Brain pericyte (primary cell): ENCODE measurements at places on chromosomes 12 and 14.

GRCh38 chr12:70267550-70267949, 24.3 kb downstream of the CNOT2 start:
- no peak for DNase-seq

DNA sequence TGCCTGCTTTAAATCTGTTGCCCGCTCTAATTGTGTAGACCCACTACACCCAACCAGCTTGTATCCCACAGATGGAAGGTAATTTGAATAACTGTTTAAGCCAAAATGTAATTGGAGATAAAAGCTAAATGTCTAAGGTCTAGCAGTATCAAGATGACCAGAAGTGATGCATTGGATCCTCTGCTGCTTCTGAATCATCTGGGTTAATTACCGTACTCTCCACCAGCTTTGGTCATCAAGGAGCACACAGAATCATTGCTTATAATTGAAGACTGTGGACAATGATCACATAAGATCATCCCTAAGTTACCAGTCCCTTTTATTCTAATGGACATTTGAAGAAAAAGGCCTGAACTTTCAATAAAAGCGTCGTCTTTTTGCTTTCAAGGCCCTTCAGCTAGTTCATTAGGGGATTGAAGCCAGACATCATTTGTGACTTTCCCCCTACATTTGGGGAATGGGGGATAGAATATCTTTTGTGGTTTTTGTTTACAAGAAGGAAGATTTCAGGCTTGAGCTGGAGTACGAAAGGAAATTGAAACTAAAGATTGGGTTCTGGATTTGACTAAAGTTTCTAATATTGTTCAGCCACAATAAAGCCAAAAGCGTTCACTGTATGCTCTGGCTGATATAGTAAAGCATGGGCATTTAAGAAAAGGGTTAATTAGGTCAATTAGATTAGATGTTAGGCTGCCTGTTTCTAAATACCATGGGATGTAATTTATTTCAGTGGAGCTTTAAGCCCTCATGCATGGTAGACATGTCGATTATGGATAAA, 123.2 kb downstream of the CHST11 start:
- no peak for DNase-seq

DNA sequence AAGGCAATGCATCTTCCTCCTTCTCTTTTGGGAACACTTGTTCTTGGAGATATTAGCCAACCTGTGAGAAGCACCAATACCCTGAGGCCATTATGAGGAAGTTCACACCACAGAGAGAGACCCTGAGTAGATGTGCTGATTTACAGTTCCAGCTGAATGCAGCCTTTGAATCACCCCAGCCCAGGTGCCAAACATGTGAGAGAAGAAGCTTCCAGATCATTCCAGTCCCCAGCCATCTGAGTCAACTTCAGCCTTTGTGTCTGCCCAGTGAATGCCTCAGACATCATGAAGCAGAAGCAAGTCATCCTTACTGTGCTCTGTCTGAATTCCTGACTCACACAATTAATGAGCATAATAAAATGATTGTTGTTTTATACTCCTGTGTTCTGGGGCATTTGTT, 25.1 kb downstream of the C12orf42 start:
- DNase-seq = no peak

- no peak for DNase-seq
Observed at GRCh38 chr14:61631045-61631687, 64.1 kb upstream of the HIF1A start.

DNA sequence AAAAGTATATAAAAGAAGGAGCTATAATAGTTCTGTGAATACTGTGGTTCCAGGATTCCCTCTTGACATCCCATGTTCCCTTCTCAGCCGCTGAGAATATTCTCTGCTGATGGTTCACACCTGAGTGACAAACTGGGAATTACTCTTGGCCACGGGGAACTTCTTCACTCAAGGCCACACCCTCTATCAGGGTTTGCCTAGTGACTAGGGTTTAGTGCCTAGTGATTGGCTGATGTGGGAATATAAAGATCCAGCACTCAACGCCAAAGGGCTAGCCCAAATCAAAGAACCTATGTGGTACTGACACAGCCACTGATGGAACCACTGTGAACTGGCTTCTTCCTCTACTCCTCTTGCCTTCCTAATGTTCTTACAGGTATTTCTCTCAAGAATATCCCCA, 248.4 kb downstream of the ASCL1 start:
- DNase-seq = no peak

DNA sequence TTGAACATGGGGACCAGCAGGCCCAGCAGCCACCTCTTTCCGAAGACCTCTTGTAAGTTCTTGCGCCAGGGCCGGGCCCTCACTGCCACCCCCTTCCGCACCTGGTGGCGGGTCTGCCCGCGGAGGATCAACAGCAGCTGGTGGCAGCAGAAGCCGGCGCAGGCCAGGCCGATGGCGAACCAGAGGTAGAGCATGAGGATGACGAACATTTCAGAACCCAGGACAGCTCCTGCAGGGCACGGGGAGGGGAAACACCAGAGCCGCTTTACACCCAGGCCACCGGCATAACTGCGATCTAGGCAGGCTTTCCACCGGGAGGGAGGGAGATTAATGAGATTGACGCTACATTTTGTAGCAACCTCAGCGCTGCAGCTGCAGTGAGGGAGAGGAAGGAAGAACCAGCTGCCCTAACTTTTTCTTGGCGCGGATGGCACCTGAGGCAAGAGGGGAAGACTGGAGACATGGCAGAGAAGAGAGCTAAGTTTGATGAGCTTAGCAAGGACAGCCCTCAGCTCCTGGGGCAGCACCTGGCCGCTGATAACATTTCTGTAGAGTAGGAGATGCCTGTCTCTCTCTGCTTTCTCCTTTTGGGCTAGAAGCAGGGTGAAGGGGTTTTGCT, 7.8 kb downstream of the ZDHHC22 start:
- no peak for DNase-seq

DNA sequence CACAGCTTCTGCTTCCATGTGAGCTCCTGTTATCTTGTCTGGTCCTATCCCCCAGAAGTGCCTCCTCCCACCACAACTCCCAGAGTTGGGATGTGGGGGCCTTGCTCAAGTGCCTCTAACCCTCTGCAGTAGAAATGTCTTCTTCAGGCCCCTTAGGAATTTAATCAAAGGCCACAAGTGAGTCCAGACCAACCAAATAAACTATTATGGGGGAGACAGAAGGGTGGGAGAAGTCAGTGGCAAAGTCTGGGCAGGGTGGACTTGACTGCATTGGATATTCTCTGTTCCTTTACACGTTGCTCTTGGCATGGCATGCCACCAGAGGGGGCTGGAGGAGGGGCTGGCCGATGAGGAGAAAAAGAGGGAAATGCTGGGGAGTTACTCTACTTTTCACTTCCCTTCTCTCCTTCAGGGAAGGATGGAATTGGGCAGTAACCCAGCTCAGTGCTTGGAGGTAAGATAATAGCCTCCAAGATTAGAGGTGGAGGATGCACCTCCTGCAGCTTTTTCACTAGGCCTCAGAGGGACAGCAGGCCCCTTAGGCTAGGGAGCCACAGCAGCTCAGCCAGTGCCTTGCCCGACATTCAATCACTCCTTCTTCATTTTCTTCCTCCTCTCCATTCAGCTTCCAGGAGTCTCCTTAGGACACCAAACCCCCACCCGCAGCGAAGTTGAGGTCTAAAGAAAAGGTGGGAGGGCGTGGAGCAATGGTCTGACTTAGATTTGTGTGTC, 1.2 kb upstream of the AP1G2 start:
- no peak for DNase-seq

- DNase-seq = no peak
Observed at GRCh38 chr12:117101953-117102799, 3.0 kb upstream of the TESC start.

GRCh38 chr14:61099216-61099835, 118.3 kb downstream of the SLC38A6 start:
- DNase-seq = no peak

GRCh38 chr12:27243006-27243405, 1.1 kb upstream of the STK38L start:
- DNase-seq = no peak

DNA sequence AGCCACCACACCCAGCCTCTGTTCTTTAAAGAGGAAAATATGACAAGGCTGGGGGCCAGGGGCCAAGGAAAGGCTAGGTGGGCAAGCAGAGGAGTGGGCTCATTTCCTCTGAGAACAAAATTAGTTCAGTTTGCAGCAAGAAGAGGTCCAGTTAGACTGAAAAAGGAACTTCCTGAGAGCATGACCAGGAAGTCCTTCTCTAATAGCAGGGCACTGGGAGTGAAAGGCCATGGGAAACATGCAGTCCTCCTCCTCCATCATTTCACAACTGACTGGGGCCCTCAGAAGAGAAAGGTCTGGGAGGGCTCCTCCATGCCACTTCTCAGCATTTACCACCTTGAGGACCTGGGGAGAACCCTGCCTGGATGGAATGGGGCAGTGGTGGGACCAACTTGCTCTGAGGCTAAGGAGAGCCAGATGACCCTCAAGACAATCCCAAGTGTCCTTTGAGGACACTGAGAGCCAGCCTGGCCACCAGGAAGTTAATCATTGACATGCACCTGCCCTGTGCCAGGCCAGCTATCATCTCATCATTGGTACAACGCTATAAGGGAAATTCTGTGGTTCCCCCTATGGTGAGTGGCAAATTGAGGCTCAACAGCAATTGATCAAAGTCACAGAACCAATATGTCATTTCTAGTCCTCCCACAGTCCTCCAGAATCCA, 2.0 kb downstream of the AQP2 start:
- DNase-seq = no peak

- no peak for DNase-seq
Observed at GRCh38 chr12:75677522-75677921, 166.1 kb upstream of the KRR1 start.

- no peak for DNase-seq
Observed at GRCh38 chr12:65907513-65907912, 83.2 kb downstream of the HMGA2 start.

DNA sequence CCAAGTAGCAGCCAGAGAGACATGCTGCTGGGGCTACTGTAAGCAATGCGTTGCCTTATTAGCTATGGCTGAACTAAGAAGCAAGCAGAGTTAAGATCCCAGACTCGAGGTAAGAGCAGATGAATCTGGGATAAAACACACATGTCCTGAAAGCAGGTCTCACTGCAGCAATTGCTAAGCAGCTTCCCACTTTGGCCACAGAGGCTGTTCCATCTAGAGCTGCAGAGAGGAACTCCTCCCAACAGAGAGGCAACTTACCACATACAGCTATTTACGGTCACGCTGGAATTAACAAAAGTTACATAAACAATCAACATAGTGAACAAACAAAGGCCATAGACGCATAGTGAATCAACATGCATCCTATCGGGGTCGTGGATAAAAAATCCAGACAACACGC, 90.2 kb downstream of the KSR2 start:
- no peak for DNase-seq

DNA sequence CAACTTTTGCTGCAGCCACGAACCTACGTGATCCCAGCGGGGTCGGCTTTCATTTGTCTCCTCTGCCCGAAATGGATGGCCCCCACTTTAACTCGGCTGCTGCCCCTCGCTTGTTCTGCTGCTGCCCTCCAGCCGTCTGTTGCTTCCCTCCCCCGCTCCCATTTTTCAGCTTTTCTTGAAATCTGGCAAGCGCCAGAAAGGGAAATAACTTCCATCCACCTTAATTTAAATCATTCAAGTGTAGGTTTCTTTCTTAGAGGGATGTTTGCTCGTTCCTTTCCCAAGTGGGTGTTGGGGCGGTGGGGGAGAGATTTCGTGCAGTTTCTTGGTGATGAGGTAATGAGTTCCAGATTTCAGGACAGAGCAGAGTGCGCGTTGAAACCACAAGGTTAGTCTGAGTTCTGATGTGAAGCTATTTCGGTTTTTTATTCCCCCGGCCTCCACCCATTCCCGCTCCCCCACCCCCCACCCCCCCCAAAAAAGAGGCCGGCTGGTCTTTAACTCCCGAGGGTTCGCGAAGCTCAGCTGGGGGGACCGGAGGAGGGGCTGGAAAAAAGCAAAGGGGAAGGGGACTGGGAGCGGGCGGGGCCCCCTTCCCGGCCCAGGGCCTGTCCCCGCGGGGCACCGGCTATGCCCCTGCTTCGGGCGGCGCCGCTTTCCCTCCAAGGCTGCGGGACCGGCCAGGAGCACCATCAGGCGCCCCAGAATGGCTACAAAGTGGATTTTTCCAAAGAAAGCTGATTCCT, 2.2 kb upstream of the ZFP36L1 start:
- peak; percentile 73 for DNase-seq

DNA sequence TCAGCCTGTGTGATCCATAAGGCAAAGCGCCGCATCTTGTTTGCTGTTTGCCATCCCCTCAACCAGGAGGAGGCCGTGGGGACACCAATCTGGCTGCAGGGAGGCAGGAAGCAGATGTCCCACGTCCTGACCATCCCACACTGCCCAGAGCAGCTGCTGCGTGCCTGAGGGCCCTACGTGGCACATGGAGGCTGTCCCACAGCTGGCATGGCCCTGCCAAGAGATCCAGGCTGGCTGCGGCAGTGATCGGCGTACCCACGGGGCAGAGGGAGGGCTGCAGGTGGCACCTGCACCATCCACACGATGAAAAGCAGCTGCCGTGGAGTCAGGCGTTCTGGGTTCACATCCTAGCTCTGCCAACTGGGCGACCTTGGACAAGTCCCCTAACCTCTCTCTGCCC, 42.0 kb downstream of the NCOR2 start:
- DNase-seq = no peak

DNA sequence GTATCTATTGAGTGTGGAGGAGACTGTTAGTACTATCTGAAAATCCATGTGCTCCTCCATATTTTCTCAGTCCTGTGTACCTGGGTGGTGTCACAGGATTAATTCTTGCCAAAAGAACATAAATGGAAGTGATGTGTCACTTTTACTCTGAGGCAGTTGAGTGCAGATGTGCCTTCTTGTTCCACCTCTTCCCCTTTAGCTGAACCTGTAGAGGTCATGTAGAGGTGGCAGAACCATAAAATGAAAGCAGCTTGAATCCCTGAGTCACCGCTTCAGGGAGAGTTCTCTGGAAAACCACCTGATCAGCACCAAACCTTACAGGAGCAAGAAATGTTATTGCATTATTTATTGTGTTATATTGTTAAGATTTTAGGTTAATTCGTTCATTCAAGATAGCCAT, 14.7 kb upstream of the SLC25A3 start:
- peak; percentile 46 for DNase-seq

- no peak for DNase-seq
Observed at GRCh38 chr12:114340231-114340630, 65.7 kb downstream of the TBX5 start.

GRCh38 chr12:1662761-1663439, 28.0 kb upstream of the ADIPOR2 start:
- no peak for DNase-seq

DNA sequence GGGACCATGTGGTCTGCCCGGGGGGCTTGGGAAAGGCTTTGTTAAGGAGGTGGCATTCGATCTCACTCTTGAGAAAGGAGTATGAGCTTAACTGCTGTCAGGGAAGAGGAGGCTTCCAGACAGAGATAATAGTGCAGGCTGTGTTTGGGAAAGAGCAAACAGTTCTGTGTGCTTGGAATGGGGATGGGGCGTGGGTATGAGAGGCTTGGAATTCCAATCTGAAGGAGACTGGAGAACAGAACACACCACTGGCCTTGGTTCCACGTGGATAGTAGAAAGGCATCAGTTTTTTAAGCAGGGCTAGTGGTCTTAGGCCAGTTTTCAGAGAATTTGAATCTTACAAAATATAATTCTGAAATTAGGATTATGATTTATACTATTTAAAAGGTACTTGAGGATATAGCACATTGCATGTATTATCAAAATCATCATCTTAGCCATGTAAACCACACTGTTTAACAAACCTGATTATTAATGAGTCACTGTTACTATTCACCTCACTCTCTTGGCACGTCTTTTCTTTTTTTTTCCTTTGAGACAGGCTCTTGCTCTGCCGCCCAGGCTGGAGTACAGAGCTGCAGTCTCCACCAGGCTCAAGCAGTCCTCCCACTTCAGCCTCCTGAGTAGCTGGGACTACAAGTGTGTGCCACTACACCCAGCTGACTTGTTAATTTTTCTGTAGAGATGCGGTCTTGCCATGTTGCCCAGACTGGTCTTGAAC, 38.5 kb upstream of the KCNK13 start:
- no peak for DNase-seq
